ENCODE measurements at places on chromosomes 12 and 14.

DNA sequence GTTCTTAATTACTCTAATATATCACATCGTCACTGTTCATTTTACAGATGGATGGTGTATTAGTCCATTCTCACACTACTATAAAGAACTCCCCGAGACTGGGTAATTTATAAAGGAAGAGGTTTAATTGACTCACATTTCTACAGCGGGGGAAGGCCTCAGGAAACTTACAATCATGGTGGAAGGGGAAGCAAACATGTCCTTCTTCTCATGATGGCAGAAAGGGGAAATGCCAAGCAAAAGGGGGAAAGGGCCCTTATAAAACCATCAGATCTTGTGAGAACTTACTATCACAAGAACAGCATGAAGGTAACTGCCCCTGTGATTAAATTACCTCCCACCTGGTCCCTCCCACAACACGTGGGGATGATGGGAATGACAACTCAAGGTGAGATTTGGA is 6.5 kb downstream of the TMBIM4 start:
- DNase-seq = no peak

DNA sequence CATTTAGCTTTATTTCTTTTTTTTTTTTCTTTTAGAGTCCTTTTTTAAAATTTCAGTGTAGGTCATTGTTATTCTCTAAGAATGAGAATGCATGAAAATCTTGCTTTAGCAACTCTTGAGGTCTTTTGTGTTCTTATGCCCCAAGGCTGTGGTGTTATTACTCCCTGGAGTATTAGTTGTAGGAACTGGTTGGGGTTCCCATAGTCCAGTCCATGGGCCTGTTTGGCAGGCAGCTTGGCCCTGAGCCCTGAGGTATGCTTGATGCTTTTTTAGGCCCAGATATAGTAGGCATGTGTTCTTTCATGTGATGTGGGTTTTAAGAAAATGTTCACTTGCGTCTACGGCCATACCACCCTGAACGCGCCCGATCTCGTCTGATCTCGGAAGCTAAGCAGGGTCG is 1.6 kb downstream of the FAM234B start:
- DNase-seq = no peak

DNA sequence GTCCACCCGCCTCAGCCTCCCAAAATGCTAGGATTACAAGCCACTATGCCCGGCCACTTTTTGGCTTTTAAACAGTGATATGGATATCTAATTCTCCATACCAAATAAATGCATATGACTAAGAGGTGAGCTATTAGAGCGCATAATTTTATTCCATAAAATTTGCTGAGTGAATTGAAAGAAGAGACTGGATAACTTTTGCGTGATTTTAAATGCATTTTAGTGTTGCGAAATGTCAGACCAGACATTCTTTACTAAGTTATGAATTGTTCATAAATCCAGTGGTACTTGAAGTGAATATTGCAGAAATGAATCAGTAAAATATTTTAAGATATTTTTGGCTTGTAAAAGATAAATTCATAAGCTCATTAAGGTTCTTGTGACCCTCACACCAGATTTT is 50.9 kb upstream of the DIP2B start:
- no peak for DNase-seq

DNA sequence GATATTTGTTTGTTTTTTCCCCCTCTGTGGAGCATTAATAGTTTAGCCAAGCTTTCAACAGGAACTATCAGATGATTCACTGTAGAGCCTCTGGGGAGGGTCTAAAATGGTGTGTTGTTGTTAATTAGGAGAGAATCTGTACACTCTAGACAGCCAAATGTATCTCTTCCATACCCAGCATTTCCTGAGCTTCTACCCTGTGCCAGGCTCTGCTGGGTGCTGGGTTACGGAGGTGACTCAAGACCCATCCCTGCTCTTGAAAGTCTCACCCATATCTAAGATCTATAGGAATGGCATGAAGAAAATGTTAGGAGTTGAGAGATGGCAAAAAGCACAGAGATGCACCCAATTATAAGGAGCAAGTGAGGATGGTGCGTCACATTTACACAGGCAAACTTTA is 245.8 kb downstream of the C12orf75 start:
- no peak for DNase-seq

GRCh38 chr14:106204063-106204462 is 677.7 kb downstream of the TMEM121 start:
- no peak for DNase-seq

DNA sequence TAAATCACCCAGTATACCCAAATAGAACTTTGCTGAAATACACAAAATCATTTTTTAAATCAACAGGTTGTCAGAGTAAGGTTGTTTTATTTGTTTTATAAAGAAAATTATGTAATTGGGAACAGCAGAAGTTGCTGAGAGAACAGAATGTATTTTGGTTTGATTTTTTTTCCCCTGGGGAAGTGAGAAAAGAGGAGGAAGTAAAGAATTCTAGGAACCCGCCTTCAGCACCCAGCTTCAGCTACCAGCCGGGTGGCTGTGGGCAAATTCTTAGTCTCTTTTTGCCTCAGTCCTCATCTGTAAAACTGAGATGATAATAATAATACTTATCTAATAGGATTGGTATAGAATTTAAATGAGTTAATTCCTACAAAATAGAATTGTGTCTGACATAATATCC is 119.4 kb downstream of the SRGAP1 start:
- DNase-seq = no peak

DNA sequence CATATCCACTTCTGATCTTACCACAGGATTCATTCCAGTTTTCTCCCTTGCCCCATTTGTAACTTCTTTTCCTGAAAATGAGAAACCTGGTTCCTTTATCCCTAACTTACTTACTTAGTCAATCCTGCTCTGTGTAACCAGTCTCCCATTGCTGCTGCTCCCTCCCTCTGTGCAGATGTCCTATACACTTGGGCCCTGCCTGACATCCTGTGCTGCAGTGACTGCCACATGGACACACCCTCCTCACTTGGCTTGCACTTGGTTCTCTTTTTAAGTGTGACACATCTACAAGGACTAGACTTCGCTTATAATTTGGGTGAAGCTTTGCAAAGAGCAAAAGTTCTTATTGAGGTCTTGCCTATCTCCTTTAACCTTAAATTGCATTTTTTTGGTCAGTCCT is 51.4 kb downstream of the FGD4 start:
- DNase-seq = no peak

DNA sequence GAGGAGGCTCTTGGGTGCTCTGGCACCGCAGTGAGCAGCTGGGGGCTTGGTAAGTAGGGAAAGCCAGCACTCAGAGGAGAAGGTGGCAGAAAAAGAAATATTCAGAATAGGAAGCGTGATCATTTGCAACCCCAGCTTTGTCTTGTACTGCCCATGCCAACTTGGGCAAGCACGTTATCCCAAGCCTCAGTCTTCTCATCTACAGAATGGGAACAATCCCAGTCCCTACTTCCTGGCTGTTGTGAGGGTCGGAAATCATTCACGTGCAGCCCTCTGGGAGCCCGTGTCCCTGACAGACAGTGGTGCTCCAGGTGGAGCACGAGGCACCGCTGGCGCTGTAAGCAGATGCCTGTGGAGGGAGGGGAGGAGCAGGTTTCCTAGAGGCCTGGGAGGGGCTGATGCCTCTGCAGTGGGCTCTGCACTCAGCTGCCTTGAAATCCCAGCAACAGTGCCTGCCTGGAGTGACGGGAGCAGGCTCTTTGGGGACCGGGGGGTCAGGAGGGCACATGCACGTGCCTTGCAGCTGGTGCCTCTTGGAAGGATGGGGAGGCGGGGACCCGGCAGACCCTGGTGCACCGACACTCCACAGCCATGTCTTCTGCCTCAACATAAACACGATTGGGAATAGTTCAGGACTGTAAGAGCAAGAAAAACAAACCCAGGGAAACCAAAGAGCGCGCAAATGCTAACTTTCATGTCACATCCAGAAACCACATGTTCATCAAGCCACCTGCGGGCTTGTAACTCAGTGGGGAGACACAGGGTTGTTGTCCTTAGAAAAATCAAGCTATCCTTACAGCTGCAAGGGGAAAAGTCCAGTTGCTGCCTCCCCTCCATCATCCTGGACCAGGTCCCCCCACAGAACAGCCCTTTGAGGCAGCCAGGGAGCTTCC is 86.5 kb upstream of the DIO3 start:
- no peak for DNase-seq
